ENCODE measurements at places on chromosomes 16 and 17.
A peak's percentile ranks its signal among the peaks of the same experiment; 100 is the strongest.

GRCh38 chr17:81513372-81513752 lies 763 bp upstream of the ACTG1 start:
- DNase-seq = peak; percentile 64

GRCh38 chr16:3369073-3369472 lies 13.4 kb downstream of the OR2C1 start:
- no peak for DNase-seq

- no peak for DNase-seq
Measured at GRCh38 chr16:75107505-75107904, 9.1 kb downstream of the LDHD start.

DNA sequence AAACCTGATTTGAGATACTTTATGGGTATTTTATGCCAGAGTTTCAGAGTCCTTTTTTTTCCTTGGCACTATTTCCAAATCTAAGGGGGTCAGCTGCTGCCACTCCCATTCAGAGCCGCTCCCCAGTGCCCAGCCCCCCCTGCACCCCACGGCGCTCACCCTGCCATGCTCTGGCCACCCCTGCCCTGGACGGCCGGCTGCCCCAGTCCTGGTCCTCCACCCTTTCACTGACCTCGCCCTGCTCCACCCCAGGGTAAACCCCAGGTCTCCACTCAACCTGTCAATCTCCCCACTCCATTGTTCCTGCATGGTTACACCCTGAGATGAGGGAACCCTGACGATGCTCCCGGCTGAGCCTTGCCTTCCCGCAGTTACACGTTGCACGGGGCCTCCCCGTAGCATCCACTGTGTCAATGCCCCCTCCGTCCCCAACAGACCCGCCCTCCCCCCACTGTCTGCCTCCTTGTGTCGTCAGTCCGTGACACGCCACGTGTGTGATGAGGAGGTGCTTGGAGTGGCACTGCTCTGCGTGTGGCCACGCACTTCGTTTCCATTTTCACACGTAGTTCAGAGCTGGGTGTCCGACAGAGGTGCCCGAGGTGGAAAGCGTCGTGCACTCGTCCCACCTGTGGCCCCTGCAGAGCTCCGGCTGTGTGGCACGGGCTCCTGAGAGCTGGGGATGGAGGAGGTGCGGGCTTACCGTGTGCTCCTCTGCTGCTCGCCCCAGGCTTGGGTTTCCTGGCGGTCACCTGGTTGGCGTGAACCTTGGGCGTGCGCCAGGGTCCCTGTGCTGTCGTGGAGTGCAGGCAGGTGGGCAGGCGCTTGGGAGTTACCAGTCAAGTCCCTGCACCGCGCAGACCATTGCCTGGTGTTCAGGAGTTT lies 116.5 kb downstream of the BANP start:
- no peak for DNase-seq

- no peak for DNase-seq
Measured at GRCh38 chr16:4633910-4634635, 9.4 kb downstream of the MGRN1 start.

- DNase-seq = no peak
Measured at GRCh38 chr17:6041246-6041645, 28.9 kb upstream of the WSCD1 start.

GRCh38 chr16:69309316-69309715 lies 1.8 kb upstream of the VPS4A start:
- DNase-seq = peak; percentile 52

DNA sequence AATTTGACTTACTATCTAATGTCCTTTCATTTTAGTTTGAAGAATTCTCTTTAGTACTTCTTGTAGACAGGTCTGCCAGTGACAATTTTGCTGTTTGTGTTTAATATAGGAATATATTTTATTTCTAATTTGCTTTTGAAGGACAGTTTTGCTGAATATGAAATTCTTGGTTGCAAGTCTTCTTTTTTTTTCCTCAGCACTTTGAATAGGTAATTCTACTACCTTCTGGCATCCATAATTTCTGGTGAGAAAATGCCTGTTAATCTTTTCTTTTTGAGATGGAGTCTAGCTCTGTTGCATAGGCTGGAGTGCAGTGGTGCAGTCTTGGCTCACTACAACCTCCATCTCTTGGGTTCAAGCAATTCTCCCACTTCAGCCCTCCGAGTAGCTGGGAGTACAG lies 25.2 kb upstream of the CCL22 start:
- no peak for DNase-seq

DNA sequence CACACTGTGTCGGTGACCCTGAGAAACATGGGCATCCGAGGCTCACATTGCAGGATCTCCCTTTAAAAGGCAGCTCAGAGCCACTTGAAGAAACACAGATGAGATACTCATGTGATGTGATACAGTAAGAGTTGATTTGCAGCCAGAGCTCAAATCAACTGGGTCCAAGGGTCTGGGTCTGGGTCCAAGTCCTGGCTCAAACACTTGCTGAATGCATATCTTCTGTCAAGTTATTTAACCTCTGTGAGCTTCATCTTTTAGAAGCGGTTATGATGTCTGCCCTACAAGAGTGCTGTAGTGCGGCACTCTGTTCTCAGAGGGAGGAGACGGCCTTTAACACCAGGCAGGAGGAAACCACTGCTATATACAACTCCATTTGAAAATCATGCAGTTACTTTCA lies 6.4 kb downstream of the KRT38 start:
- DNase-seq = no peak

GRCh38 chr17:76948726-76949342 lies 80.6 kb downstream of the MGAT5B start:
- no peak for DNase-seq

GRCh38 chr16:23079675-23080301 lies 69.5 kb downstream of the USP31 start:
- DNase-seq = no peak

DNA sequence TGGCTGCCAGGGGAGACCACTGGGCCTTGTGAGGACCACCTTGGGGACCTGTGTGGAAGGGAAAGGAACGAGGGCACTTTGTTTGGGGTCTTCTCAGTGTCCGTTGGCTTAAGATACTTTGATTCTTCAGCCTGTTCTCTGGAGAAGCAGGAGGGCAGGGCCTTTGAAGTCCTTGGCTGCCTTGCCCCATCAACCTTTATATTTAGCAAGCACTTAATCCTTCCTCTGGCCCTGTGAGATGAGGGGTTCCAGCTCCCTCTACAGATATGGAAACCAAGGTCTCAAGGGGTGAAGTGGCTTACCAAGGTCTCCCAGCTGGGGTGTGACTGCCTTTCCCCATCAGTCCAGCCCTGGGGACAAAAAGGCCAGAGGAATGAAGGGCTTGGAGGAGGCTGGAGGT lies 28.5 kb downstream of the TTYH2 start:
- DNase-seq = no peak

DNA sequence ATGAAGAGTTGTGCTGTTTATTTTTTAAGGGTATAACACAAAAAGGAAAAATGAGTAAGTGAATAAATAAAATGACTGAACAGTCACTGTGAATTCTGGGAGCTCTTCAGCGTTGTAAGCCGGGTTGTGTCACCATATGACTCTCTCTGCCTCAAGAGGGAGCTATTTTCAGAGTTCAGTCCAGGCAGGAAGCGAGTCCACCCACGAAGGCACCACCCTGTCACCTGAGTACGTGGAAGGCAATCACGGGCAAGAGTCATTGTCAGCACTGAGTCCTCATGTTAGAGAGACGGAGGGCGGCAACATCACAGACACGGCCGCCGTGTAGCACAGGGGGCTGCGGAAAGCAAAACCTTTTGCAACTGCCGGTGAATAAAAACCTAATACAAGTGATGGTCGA lies 227.6 kb downstream of the UTP18 start:
- DNase-seq = no peak

GRCh38 chr17:50045154-50045553 lies 10.8 kb upstream of the ITGA3 start:
- DNase-seq = no peak

DNA sequence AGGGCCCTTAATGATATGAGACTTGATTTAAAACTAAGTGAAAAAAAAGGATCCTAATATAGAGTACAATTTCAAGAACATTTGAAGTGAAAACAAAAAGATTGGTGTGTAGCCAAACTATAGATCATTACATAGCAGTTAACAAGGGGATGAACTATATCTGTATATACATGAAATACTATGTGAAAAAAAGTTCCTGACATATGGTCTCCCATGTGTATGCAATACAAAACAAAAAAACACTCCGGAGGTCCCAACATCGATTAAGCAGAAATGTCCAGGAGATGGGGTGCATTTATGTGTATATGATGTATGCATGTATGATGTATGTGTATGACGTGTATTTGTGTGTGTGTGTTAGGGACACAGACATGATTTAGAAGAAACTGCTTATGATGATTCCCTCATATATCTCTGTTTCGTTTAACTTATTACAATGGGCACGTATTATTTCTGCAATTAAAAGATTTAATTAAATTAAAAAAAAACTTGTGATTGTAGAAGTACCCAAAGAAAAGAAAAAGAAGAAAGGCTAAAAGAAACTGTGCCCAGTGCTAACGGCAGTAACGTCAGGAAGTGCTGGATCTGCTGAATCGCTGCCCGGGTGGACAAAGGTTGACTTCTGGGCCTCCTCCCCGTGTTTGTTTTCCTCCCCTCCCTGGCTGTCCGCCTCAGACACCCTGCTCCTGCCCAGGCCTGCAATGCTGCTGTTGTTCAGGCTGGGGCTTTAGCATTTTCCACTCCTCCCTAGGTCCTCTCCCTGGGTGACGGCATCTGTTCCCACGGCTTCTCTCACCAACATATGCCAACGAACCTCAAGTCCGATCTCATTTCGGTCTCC lies 36.9 kb downstream of the TBX4 start:
- no peak for DNase-seq

DNA sequence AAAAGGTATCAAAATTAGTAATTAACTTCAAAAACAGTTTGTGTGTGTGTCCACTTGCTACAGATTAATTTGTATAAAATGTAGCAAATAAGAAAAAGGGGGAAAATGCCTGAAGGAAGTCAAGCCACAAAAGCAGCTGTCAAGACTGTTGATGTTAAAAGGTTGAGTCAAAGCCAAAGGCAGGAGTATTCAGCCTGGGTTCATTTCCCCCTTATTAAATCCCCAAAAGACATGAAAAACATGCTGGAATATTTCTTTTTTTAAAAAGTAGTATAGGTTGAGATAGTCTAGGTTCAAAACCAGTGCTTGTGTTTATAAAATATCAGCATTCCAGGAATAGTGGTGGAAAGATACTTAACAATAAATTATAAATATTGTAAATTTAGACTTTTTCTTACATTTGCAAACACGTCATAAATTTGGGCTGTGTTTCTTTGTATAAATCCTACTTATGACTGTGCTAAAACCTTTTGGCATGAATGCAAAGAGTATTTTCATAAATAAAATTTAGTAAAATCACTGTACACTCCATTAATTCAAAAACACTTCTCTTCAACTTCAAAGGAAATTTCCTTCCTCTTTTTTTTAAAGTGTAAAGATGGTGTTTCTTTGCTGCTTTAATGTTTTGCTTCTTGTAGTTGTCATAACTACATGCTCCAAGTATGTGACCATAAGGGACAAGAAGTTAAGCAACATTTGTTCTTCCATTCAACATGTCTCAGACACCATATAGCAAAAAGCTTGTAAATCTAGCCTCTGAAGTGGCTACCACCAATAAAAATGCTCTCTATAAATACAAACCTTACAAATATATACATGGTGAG lies 72.0 kb downstream of the SKAP1 start:
- DNase-seq = no peak

- DNase-seq = peak; percentile 17
Measured at GRCh38 chr17:37506678-37507077, 17.0 kb downstream of the DUSP14 start.

Measured in substantia nigra (tissue), 51 donors.